ENCODE measurements at places on chromosomes 4 and X. TPM values are rescaled to one million over a fixed set of nuclear protein-coding genes. Genes with fewer than 3 reads are reported as not detected.

- no peak overlapping the region for H3K27ac ChIP-seq
- no peaks in the 10 kb centered on the region for H3K27me3 ChIP-seq
- H3K36me3 ChIP-seq, result no peaks in the 10 kb centered on the region
- DNase-seq, result no peak
- no peak overlapping the region for H3K4me3 ChIP-seq
Measured at GRCh38 chr4:73752424-73752823, 12.1 kb downstream of the CXCL8 start.

GRCh38 chr4:169376421-169376820 is 105.7 kb upstream of the SH3RF1 start:
- H3K4me3 ChIP-seq, result no peak overlapping the region
- no peak overlapping the region for H3K27ac ChIP-seq
- H3K36me3 ChIP-seq, result no peaks in the 10 kb centered on the region
- no peak for DNase-seq
- H3K27me3 ChIP-seq, result no peaks in the 10 kb centered on the region
- H3K4me1 ChIP-seq, result no peaks in the 10 kb centered on the region

GRCh38 chr4:163554870-163555465 is 60.5 kb downstream of the TMA16 start:
- peaks cover 58% of the 10 kb centered on the region for H3K4me1 ChIP-seq
- H3K36me3 ChIP-seq, result no peaks in the 10 kb centered on the region
- no peak overlapping the region for H3K4me3 ChIP-seq
- DNase-seq, result peak; percentile 62
- no peak overlapping the region for H3K27ac ChIP-seq

DNA sequence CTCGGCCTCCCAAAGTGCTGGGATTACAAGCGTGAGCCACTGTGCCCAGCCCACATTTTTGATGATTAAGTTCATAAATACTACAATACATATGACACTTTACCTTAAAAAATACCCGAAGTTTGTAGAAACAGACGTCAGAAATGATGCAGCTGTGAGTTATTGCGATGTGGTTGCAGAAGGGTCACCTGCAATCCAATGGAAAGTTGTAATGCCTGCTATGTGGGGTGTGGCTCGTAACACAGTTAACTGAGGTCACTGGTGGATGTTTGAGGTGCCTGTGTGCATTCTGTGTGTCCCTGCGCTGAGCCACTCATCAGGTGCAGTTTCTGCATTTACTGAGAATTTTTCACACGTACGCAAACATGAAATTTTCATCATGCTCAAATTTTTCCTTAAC is 64.1 kb downstream of the ANXA5 start:
- no peaks in the 10 kb centered on the region for H3K27me3 ChIP-seq
- H3K4me3 ChIP-seq, result no peak overlapping the region
- no peaks in the 10 kb centered on the region for H3K36me3 ChIP-seq
- H3K27ac ChIP-seq, result no peak overlapping the region
- DNase-seq, result no peak

GRCh38 chr4:177033632-177034031 is 240.9 kb upstream of the VEGFC start:
- no peaks in the 10 kb centered on the region for H3K36me3 ChIP-seq
- no peaks in the 10 kb centered on the region for H3K4me1 ChIP-seq
- no peaks in the 10 kb centered on the region for H3K27me3 ChIP-seq
- no peak for DNase-seq

DNA sequence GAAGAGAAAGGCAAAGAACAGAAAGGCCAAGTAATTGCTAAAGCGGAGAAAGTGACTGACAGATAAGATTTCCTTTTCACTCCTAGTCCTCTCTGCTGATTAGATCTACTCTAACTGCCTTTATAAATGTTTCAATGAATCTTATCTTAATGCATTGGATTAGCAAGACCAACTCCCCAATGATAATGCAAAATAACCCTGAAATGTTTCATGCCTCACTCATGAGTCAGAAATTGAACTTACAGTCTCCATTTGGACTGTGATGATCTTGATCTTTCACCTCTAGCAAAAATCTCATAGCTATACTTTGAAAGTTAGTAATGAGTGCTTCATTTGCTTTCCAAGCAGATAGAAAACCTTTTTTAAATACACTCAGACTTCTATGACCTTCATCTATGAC is 26.5 kb downstream of the SLC10A7 start:
- H3K4me1 ChIP-seq, result no peaks in the 10 kb centered on the region
- no peaks in the 10 kb centered on the region for H3K27me3 ChIP-seq
- no peak overlapping the region for H3K4me3 ChIP-seq
- no peak for DNase-seq
- no peak overlapping the region for H3K27ac ChIP-seq
- H3K36me3 ChIP-seq, result no peaks in the 10 kb centered on the region

DNA sequence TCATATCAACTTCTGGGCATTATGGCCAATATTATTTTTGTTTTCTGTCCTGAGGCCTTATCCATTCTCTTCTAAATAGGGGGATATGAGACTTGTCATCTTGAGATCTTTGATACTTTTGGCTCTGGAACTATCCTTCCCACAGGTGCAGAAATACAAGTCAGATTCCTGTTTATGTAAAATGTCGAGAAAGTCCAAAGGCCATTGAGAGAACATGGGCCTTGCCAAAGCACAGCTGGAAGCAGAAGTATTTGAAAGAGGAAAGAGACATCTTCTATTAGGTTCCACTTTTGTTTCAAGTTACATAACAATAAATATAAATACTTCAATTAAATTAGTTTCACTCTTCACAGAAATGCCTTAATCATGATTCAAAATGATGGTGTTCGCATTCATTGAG is 20.8 kb upstream of the PRSS48 start:
- H3K4me1 ChIP-seq, result no peaks in the 10 kb centered on the region
- no peak for DNase-seq
- no peaks in the 10 kb centered on the region for H3K36me3 ChIP-seq
- H3K27ac ChIP-seq, result no peak overlapping the region
- H3K27me3 ChIP-seq, result no peaks in the 10 kb centered on the region

- H3K4me1 ChIP-seq, result peaks cover 40% of the 10 kb centered on the region
- peak overlapping the region; percentile 98 for H3K4me3 ChIP-seq
- no peaks in the 10 kb centered on the region for H3K36me3 ChIP-seq
- DNase-seq, result no peak
Measured at GRCh38 chr4:77076889-77077635, 1.3 kb upstream of the CCNI start.

DNA sequence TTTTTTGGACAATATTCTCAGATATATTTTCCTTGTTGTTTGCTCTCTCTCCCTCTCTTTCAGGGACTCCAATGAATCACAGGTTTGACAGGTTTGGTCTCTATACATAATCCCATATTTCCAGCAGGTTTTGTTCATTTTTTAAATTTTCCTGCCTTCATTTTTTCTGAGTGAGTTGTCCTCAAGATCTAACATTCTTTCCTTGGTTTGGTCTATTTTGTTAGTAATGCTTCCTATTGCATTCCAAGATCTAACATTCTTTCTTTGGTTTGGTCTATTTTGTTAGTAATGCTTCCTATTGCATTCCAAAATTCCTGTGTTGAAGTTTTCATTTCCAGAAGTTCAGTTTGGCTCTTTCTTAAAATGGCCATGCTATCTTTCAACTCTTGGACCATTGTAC is 45.3 kb upstream of the ZMAT1 start:
- no peak overlapping the region for H3K4me3 ChIP-seq
- H3K36me3 ChIP-seq, result no peaks in the 10 kb centered on the region
- no peaks in the 10 kb centered on the region for H3K27me3 ChIP-seq
- no peak overlapping the region for H3K27ac ChIP-seq
- DNase-seq, result no peak

DNA sequence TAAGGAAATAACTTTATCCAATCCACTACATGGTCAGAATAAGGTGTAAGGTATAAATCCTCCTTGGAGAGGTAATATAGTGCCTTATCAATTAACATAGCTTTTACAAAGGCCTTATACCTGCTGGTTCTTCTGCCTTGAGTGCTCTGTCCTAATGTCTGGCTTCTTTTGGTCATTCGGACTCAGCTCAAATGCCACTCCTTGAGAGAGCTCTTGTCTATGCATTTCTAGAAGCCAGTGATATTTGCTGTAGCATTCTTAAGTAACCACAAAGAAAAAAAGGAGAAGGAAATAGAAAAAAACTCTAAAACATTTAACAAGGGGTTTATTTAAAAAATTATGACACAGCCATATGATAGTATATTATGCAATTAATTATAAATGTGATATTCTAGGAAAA is 444.8 kb upstream of the SLIT2 start:
- no peak overlapping the region for H3K27ac ChIP-seq
- no peak for DNase-seq
- no peaks in the 10 kb centered on the region for H3K36me3 ChIP-seq
- no peak overlapping the region for H3K4me3 ChIP-seq
- no peaks in the 10 kb centered on the region for H3K4me1 ChIP-seq

- H3K27me3 ChIP-seq, result no peaks in the 10 kb centered on the region
- no peak for DNase-seq
- no peak overlapping the region for H3K4me3 ChIP-seq
- H3K4me1 ChIP-seq, result no peaks in the 10 kb centered on the region
Measured at GRCh38 chr4:108799306-108799705, 36.5 kb upstream of the ETNPPL start.

DNA sequence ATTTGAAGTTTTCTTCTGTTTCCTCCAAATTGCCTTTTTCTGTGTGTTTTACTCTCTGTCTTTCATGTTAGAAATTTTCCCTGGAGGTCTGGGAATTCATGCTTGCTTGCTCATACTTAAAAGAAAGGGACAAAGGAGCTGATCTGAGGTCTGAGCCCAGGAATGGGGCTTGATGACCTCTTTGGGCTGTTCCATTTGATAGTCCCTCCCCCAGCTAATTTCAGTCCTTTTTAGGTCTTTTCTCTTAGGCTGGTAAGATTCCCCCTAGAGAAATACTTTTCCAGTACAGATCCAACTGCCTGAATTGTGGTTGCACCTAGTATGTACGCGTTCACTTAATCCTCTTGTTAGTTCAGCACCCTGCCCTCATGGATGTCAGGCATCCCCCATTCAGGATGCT is 5.5 kb upstream of the PIGA start:
- H3K36me3 ChIP-seq, result no peaks in the 10 kb centered on the region
- peaks cover 4% of the 10 kb centered on the region for H3K4me1 ChIP-seq
- no peak overlapping the region for H3K4me3 ChIP-seq
- no peaks in the 10 kb centered on the region for H3K27me3 ChIP-seq
- DNase-seq, result no peak

- no peak overlapping the region for H3K27ac ChIP-seq
- DNase-seq, result no peak
- no peak overlapping the region for H3K4me3 ChIP-seq
- H3K36me3 ChIP-seq, result no peaks in the 10 kb centered on the region
Measured at GRCh38 chr4:153295131-153295755, 49.2 kb upstream of the MND1 start.

DNA sequence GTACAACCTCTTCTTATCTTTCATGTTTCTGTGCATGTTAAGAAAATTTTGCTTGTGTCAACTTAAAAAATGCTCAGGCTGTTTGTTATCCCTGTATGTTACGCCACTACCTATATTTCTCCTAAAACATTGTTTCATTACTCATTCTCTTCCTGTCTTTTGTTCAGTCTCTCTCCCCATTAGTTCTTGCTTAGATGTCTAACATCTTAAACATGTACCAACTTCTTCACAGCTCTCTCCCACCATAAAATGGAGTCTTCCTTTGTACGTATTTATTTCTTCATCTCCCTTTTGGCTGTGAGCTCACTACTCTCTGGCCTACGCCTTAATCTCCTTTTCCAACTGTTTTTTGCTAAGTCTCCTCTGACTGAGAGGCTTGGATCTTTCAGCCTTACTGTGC is 36.4 kb downstream of the PCDH7 start:
- no peaks in the 10 kb centered on the region for H3K36me3 ChIP-seq
- H3K27ac ChIP-seq, result no peak overlapping the region
- no peak for DNase-seq
- H3K4me3 ChIP-seq, result no peak overlapping the region
- no peaks in the 10 kb centered on the region for H3K4me1 ChIP-seq
- no peaks in the 10 kb centered on the region for H3K27me3 ChIP-seq

DNA sequence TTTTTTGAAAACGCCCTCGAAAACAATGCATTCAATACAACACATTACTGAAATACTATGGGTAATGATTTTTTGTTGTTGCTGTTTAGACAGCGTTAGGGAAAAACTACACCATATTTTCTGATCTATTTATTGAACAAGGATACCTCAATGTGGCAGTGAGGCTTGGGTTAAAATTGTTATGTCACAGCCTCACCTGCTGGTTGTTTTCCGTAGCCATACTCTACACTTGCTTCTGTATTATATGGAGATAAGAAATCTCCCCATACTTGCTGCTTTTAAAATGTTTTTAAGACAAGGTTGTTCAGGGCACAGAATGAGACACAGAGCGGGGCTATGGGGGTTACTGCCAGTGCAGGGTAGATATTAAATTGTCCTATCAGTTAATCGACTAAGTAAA is 221.6 kb upstream of the FTHL17 start:
- no peak overlapping the region for H3K27ac ChIP-seq
- H3K4me1 ChIP-seq, result no peaks in the 10 kb centered on the region
- H3K4me3 ChIP-seq, result no peak overlapping the region
- DNase-seq, result peak; percentile 46
- H3K27me3 ChIP-seq, result no peaks in the 10 kb centered on the region
- no peaks in the 10 kb centered on the region for H3K36me3 ChIP-seq

DNA sequence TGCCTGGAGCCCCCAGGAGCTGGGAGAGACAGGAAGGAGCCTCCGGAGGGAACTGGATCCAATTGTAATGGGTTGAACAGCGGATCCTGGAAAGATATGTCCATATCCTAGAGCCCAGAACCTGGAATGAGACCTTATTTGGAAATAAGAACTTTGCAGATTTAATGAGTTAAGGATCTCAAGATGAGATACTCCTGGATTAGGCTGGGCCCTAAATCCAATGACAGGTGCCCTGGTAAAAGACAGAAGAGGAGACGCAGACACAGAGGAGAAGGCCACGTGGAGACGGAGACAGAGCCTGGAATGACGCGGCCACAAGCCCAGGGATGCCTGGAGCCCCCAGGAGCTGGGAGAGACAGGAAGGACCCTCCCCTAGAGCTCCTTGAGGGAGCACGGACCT is 34.1 kb downstream of the P2RY8 start:
- H3K4me1 ChIP-seq, result peaks cover 75% of the 10 kb centered on the region
- H3K4me3 ChIP-seq, result no peak overlapping the region
- DNase-seq, result peak; percentile 44
- H3K27me3 ChIP-seq, result no peaks in the 10 kb centered on the region

DNA sequence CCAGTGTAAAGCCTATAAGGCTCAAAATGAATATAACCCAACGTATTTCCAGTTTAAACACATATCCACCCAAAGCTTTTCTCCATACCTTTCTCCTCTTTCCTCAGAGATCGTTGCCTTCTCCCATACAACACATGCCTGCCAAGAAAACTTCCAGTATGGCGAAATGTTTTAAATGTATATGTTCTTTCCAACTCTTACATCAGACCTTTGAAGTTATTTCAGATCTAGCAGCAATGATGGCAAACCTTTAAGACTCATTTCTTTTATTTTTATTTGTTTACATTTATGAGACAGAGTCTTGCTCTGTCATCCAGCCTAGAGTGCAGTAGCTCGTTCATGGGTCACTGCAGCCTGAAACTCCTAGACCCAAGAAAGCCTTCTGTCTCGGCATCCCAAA is 265.4 kb downstream of the BMPR1B start:
- H3K36me3 ChIP-seq, result no peaks in the 10 kb centered on the region
- no peak for DNase-seq
- H3K27me3 ChIP-seq, result no peaks in the 10 kb centered on the region
- H3K4me3 ChIP-seq, result no peak overlapping the region

Gene MXRA5
- total RNA-seq, result not detected

Gene SPANXN4
- not detected for total RNA-seq

Gene SLC38A5
- 14.8 TPM for total RNA-seq

Gene ASB9
- total RNA-seq, result not detected

Gene F11
- not detected for total RNA-seq

Gene PAGE1
- total RNA-seq, result not detected

Gene APBB2
- total RNA-seq, result 12.6 TPM

Gene S100G
- not detected for total RNA-seq

Gene SASH3
- total RNA-seq, result 240 TPM

Gene TRIM75
- total RNA-seq, result not detected

Gene PQBP1
- total RNA-seq, result 89.9 TPM

Gene LNX1
- total RNA-seq, result not detected

Gene DGKK
- not detected for total RNA-seq

Gene ALAS2
- 0.94 TPM for total RNA-seq

All from B cell (primary cell).